ENCODE measurements at places on chromosomes 2 and 18. TPM values are rescaled to one million over a fixed set of nuclear protein-coding genes. Genes with fewer than 3 reads are reported as not detected.
A peak's percentile ranks its signal among the peaks of the same experiment; 100 is the strongest.

The MYOM1 gene
- total RNA-seq = 1.1 TPM

- DNase-seq = no peak
- no peaks in the 10 kb centered on the region for H3K36me3 ChIP-seq
- H3K27me3 ChIP-seq = no peaks in the 10 kb centered on the region
- peak overlapping the region; percentile 74 for H3K27ac ChIP-seq
Measured at GRCh38 chr2:41933046-41933420, 114.8 kb upstream of the PKDCC start.

The KLHL41 gene
- total RNA-seq = 1.2 TPM

GRCh38 chr2:192122141-192122540 lies 72.6 kb downstream of the TMEFF2 start:
- H3K27me3 ChIP-seq = no peaks in the 10 kb centered on the region
- no peak overlapping the region for H3K27ac ChIP-seq
- H3K36me3 ChIP-seq = no peaks in the 10 kb centered on the region
- H3K4me3 ChIP-seq = no peak overlapping the region
- H3K4me1 ChIP-seq = peaks cover 10% of the 10 kb centered on the region

The GKN1 gene
- not detected for total RNA-seq

- H3K4me3 ChIP-seq = no peak overlapping the region
- peak overlapping the region; percentile 57 for H3K27ac ChIP-seq
- no peak for DNase-seq
- H3K36me3 ChIP-seq = no peaks in the 10 kb centered on the region
- no peaks in the 10 kb centered on the region for H3K27me3 ChIP-seq
- H3K4me1 ChIP-seq = peaks cover 22% of the 10 kb centered on the region
Measured at GRCh38 chr18:61637319-61637718, 255.5 kb downstream of the RNF152 start.

- no peaks in the 10 kb centered on the region for H3K36me3 ChIP-seq
- no peak for DNase-seq
- H3K4me1 ChIP-seq = no peaks in the 10 kb centered on the region
- no peaks in the 10 kb centered on the region for H3K27me3 ChIP-seq
- no peak overlapping the region for H3K27ac ChIP-seq
Measured at GRCh38 chr18:68608851-68609490, 105.9 kb downstream of the TMX3 start.

DNA sequence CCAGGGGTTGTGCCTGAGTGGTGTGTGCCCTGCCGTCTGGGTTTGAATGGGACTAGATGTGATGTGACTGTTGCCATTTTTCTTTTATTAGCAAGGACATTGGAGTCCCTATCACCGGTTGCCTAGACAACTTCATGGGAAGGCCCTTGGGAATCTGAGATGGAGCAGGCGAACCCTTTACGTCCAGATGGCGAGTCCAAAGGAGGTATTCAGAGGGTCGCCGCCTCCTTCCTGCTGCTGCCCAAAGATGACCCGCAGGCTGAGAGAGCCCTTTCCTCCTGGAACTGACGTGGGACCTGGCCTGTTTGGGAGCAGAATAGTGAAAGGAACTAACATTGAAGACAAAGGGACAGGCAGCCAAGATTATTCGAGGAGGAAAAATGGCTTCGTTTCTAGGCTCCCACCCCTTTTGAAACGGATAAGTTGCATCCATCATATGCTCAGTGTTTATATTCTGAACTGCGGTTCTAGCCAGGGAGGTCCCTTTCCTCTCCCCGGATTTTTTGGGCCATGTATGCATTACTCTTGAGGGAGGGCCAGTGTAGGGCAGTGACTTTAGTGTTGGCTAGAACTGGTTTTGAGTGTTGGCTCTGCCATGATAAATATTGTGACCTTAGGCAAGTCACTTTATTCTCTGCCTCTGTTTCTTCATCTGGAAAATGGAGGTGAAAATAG lies 673 bp downstream of the CENPO start:
- H3K27ac ChIP-seq = no peak overlapping the region
- H3K36me3 ChIP-seq = peaks cover 3% of the 10 kb centered on the region
- peaks cover 20% of the 10 kb centered on the region for H3K4me1 ChIP-seq
- peak overlapping the region; percentile 79 for H3K4me3 ChIP-seq
- no peaks in the 10 kb centered on the region for H3K27me3 ChIP-seq
- no peak for DNase-seq

The PRKAG3 gene
- total RNA-seq = not detected

DNA sequence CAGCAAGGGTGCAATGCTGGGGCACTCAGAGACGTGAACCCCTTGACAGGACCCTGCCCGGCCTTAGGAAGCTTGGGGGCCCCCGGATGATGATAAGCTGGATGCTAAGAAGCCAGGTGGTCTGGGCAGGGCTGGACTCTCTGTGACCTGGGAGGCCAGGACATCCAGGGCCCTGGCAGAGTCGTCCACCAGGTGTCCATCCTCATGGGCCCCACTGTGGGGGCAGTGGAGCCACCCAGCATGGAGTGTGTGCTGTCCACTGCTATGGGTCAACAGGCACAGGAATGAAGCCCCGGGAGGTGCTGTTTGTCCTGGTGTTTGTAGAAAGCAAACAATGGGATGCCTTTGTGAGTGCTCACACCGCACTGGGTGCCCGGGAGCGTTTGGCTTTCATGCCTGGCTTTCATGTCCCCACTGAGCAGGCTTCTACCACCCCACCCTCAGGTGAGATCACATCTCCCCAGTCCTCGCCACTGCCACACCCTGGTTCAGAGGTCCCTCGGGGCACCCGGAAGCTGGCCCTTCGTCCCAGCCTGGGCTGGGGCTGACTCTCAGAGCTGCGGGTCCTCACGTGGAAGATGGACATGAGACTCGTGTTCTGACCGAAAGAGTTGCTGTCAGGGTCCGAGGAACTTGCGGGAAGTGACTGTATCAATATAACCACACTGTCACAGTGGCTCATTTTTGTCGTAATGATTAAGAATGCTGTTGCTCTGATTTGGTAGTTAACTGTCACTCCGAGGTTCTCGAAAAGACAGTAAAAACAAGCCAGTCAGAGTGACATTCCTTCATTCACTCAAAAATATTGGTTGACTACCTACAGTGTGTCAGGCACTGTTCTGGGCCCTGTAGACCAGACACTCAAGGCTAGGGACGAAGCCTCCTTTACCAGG lies 53.3 kb downstream of the INHBB start:
- peaks cover 9% of the 10 kb centered on the region for H3K27me3 ChIP-seq
- no peak overlapping the region for H3K4me3 ChIP-seq
- no peak overlapping the region for H3K27ac ChIP-seq
- peak; percentile 78 for DNase-seq
- H3K36me3 ChIP-seq = no peaks in the 10 kb centered on the region

The ZNF521 gene
- total RNA-seq = 6.4 TPM

- H3K27ac ChIP-seq = no peak overlapping the region
- no peak for DNase-seq
- H3K27me3 ChIP-seq = no peaks in the 10 kb centered on the region
Measured at GRCh38 chr2:46779447-46779941, 136.1 kb downstream of the MCFD2 start.

GRCh38 chr18:55300421-55300935 lies 287.5 kb downstream of the TCF4 start:
- peak; percentile 63 for DNase-seq
- H3K4me1 ChIP-seq = peaks cover 15% of the 10 kb centered on the region
- peak overlapping the region; percentile 15 for H3K4me3 ChIP-seq
- H3K36me3 ChIP-seq = no peaks in the 10 kb centered on the region

GRCh38 chr2:145066856-145067548 lies 547.1 kb upstream of the ZEB2 start:
- no peak overlapping the region for H3K4me3 ChIP-seq
- peak overlapping the region; percentile 84 for H3K27ac ChIP-seq
- peaks cover 3% of the 10 kb centered on the region for H3K4me1 ChIP-seq
- no peaks in the 10 kb centered on the region for H3K27me3 ChIP-seq
- DNase-seq = peak; percentile 60
- H3K36me3 ChIP-seq = no peaks in the 10 kb centered on the region

The SFTPB gene
- not detected for total RNA-seq

The CCDC148 gene
- total RNA-seq = 0.42 TPM

- H3K4me1 ChIP-seq = peaks cover 28% of the 10 kb centered on the region
- no peak overlapping the region for H3K27ac ChIP-seq
- no peaks in the 10 kb centered on the region for H3K27me3 ChIP-seq
- no peak overlapping the region for H3K4me3 ChIP-seq
- DNase-seq = peak; percentile 74
Measured at GRCh38 chr18:79524181-79525078, 128.7 kb downstream of the NFATC1 start.

- peaks cover 5% of the 10 kb centered on the region for H3K4me1 ChIP-seq
- no peak overlapping the region for H3K4me3 ChIP-seq
- no peak overlapping the region for H3K27ac ChIP-seq
- peaks cover 67% of the 10 kb centered on the region for H3K36me3 ChIP-seq
- H3K27me3 ChIP-seq = no peaks in the 10 kb centered on the region
- DNase-seq = no peak
Measured at GRCh38 chr2:200470230-200470629, 39.6 kb downstream of the KCTD18 start.

DNA sequence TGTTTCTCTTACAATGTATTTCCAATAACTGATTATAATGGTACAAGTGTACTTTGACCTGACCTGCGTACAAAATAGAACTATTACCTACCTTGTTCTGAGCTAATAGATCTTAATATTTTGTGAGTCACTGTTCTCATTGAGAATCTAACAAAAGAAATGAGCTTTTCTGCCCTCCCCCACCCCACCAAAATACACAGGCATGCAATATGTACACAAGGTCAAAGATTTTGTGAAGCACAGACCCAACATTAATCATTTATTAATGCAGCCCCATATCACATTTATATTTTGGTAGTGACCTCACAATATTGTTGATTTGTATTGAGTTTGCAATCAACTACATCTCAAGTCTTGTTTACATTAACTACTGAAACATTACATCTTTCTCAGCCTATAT lies 86.5 kb downstream of the CDH20 start:
- no peak for DNase-seq
- no peaks in the 10 kb centered on the region for H3K4me1 ChIP-seq
- no peaks in the 10 kb centered on the region for H3K36me3 ChIP-seq
- no peak overlapping the region for H3K27ac ChIP-seq
- no peaks in the 10 kb centered on the region for H3K27me3 ChIP-seq

The ST3GAL5 gene
- total RNA-seq = 17.4 TPM

- DNase-seq = no peak
- peaks cover 24% of the 10 kb centered on the region for H3K4me1 ChIP-seq
- H3K36me3 ChIP-seq = peaks cover 49% of the 10 kb centered on the region
- H3K27ac ChIP-seq = no peak overlapping the region
Measured at GRCh38 chr2:121521359-121521758, 9.3 kb upstream of the RNU4ATAC start.

DNA sequence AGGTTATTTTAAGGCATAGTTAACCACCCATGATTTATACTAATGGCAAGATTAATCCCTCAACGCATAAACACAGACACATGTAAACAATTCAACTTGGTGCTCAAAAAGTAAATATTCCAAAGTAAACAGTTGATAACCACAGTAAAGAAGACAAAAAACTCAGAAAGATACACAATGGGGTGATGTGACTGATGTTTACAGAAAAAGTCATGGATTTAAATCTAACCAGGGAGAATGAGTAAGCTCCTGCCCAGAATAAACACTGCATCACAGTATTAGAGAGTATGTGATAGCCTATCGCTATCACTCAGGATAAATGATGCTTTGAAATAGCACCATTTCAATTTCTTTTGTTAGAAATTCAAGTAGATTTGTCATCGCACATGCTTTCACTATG lies 49.3 kb downstream of the HIBCH start:
- H3K4me3 ChIP-seq = no peak overlapping the region
- peaks cover 10% of the 10 kb centered on the region for H3K36me3 ChIP-seq
- H3K27me3 ChIP-seq = no peaks in the 10 kb centered on the region
- no peak overlapping the region for H3K27ac ChIP-seq
- no peak for DNase-seq

DNA sequence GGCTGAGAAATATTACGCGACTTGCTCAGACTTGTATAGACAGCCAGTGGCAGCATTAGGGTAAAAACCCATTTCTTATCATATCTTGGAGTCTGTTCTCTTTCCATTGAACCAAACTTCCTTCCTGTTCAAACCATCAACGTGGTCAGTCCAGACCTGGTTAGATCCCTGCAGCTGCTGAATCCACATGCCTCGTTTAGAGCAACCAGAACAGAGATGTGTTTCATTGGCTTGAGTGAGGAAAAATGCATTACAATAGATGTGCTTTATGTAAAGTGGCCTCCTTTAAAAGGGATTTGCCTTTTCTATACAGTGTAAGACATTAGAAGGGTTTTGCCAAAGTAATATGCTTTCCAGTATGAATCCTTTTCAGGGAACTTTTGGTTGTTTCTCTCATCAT lies 232.4 kb downstream of the MEIS1 start:
- H3K4me1 ChIP-seq = no peaks in the 10 kb centered on the region
- H3K36me3 ChIP-seq = no peaks in the 10 kb centered on the region
- no peak overlapping the region for H3K4me3 ChIP-seq
- no peaks in the 10 kb centered on the region for H3K27me3 ChIP-seq
- no peak for DNase-seq

GRCh38 chr18:40984856-40985255 lies 970.2 kb upstream of the PIK3C3 start:
- no peak overlapping the region for H3K4me3 ChIP-seq
- no peaks in the 10 kb centered on the region for H3K4me1 ChIP-seq
- H3K27ac ChIP-seq = no peak overlapping the region
- DNase-seq = no peak
- H3K36me3 ChIP-seq = no peaks in the 10 kb centered on the region

- no peak overlapping the region for H3K4me3 ChIP-seq
- no peak overlapping the region for H3K27ac ChIP-seq
- DNase-seq = no peak
Measured at GRCh38 chr18:59008302-59008974, 131.2 kb upstream of the SEC11C start.

- H3K27ac ChIP-seq = no peak overlapping the region
- H3K27me3 ChIP-seq = no peaks in the 10 kb centered on the region
- no peaks in the 10 kb centered on the region for H3K36me3 ChIP-seq
- H3K4me1 ChIP-seq = no peaks in the 10 kb centered on the region
- no peak overlapping the region for H3K4me3 ChIP-seq
- DNase-seq = no peak
Measured at GRCh38 chr2:234051374-234052070, 1.0 kb downstream of the SPP2 start.

The SERPINB13 gene
- 17.3 TPM for total RNA-seq

DNA sequence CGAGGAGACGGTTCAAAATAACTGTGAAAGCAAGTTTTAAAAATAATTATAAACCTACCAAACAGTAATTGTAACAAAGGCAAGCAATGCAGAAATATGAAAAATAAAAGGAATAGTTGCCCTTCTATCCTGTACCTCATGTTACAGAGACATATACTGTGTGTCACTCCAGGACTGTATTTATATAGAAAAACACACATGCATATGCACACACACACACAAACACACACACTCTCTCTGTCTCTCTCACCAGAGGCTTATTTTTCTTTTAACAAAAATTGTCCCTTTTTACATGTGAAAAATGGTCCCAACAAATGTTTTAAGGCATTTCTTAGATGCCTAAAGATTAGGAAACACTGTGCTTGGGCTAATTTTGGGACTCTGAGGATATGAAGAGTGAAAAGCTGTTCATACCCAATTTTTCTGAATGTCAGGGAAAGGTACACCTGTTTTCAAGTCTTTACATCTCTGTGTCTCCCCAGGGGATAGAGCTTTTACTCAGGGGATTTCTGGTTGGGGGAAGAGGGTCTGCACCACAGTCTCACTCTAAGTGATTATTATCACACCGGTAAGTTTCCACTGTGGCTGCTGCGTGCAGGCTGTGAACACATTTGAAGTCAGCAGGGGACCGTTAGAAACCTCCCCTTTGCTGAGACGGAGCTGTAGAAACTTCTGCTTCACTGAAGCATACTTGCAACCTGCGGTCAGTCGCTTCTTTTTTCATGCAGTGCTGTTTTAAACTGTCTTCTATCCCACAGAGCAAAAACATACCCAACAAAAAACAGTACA lies 51.4 kb upstream of the SPAG16 start:
- no peaks in the 10 kb centered on the region for H3K4me1 ChIP-seq
- H3K27ac ChIP-seq = no peak overlapping the region
- DNase-seq = no peak
- H3K27me3 ChIP-seq = peaks cover 8% of the 10 kb centered on the region
